ENCODE measurements at places on chromosomes 12 and 14.

DNA sequence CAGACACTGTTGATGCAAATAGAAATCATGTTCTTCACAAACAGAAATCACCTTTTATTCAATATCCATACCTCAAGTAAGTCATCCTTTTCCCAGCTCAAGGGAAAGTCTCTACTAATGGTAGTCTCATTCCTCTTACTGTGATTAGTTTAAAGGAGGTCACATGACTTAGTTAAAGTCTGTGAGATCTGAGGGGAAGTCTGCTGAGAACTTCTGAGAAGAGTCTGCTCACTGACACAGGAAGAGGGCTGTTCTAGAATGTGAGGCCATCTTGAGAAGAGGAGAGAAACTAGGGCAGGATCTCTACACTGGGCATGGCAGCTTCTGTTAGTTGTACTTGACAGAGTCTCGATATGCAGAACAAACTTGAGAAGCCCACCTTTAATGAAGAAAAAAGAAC, 146.8 kb downstream of the C12orf42 start:
- no peak for DNase-seq

DNA sequence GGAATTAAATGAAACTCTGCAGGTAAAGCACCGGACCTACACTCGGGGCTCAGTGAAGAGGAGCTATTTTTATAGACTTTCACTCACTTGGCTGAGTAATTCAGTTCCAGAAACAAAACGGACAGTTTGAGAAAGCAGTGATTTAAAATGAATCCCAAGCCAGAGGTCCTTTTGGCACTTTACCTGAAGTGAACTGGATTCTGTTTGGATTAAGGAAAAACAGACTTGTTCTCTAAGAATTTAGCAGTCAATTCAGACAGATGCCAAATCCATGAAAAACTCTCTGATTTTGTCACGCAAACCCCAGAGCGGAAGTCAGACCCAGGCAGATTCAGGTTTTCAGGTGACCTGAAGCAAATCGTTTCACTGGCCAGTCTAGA, 4.9 kb upstream of the VASH1 start:
- no peak for DNase-seq

DNA sequence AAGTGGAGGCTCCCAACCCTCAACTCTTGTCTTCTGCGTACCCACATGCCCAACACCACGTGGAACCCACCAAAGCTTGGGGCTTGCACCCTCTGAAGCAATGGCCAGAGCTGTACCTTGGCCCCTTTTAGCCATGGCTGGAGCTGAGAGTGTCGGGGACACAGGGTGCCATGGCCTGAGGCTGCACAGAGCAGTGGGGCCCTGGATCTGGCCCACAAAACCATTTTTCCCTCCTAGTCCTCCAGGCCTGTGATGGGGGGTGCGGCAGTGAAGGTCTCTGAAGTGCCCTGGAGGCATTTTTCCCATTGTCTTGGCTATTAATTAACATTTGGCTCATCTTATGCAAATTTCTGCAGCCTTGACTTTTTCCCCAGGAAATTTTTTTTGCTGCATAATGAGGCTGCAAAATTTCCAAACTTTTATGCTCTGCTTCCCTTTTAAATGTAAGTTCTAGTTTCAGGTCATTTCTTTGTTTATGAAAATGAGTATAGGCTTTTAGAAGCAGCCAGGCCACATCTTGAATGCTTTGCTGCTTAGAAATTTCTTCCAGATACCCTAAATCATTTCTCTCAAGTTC, 18.7 kb upstream of the ASPG start:
- DNase-seq: no peak

DNA sequence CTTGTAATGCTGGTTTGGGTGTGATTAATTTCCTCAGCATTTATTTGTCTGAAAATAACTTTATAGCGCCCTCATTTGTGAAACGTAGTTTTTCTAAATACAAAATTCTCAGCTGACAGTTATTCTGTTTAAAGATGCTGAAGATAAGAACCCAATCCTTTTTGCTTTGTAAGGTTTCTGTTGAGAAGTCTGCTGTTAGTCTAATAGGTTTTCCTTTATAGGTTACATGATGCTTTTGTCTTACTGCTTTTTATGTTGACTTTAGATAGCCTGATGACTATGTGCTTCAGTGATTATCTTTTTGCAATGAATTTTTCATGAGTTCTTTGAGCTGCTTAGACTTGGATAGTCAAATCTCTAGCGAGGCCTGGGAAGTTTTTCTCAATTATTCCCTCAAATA, 168.6 kb upstream of the PDE3A start:
- DNase-seq: no peak

GRCh38 chr12:112907415-112908157, 824 bp downstream of the OAS1 start:
- DNase-seq: no peak
